ENCODE measurements at places on chromosomes 16 and 17.

- DNase-seq, result peak; percentile 37
Measured at GRCh38 chr17:82929676-82930042, 89.8 kb upstream of the ZNF750 start.

DNA sequence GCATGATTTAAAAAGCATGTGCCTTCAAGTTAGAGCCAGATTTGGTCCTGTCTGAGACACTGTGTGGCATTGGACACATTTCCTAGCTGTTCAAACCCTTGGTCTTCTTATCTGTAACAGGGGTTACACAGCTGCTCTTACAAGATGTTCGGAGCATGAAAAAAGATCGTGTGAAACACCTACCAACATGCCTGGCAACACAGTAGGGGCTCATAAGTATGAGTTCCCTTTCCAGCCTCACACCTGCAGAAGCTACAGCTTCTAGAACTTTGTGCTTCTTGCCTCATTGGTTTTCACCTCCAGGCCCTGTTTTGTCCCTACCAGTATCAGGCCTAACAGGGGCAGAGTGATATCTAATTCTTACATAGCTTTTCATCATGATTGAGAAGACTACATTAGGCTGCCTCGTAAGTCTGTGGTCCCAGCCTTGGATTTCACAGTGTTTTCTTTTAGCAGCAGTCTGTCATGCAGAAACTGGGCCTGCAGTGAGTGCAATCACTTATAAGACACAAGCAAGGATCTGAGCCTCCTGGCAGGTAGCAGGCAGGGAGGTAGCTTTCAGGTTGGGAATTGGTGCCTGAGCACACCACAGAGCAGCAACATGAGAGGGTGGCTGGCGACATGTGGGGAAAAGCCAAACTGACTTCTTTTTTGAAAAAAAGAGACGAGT, 78.8 kb downstream of the CCDC182 start:
- no peak for DNase-seq

- DNase-seq, result no peak
Measured at GRCh38 chr16:12253731-12254130, 277.2 kb downstream of the SNX29 start.

- no peak for DNase-seq
Measured at GRCh38 chr16:66728804-66729203, 22.6 kb downstream of the DYNC1LI2 start.

DNA sequence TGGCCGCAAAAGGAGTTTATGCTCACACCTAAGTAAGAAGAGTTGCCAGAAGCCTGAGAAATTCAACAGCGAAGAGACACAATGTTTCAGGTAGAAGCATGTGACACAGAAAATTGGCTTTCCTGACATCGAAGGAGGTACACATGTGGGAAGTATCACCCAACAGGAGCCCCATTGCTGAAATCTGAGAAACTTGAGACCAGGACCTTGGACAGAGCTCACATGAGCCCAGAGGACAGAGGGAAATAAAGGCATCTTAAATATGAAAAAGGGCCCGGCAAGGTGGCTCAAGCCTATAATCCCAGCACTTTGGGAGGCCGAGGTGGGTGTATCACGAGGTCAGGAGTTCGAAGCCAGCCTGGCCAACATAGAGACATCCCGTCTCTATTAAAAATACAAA, 304.1 kb upstream of the C16orf82 start:
- DNase-seq, result no peak

- peak; percentile 78 for DNase-seq
Measured at GRCh38 chr16:23148513-23149266, 562 bp downstream of the USP31 start.

GRCh38 chr17:41417576-41418015, 6.8 kb downstream of the KRT37 start:
- no peak for DNase-seq

- no peak for DNase-seq
Measured at GRCh38 chr17:78496311-78496710, 80.9 kb downstream of the DNAH17 start.

DNA sequence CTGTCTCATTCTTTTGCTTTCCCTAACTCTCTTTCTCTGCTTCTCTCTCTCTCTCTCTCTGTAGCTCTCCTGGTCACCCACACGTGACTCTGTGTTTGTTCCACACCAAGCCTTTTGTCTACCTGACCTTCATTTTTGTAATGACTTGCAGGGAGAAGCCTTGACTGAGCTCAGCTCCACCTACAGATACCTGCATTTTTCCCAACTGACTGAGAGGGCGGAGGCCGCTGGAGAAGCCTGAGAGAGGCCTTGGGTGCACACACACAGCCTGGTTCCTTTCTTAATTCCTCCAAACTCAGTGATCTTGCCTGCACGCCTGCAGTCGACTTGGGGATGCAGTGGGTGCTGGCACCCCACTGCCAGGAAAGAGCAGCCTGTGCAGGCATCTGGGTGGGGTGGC, 68.8 kb downstream of the LYRM1 start:
- DNase-seq, result no peak

GRCh38 chr16:740459-740763, 386 bp downstream of the CIAO3 start:
- no peak for DNase-seq

GRCh38 chr17:8712698-8713097, 31.9 kb downstream of the CCDC42 start:
- no peak for DNase-seq

DNA sequence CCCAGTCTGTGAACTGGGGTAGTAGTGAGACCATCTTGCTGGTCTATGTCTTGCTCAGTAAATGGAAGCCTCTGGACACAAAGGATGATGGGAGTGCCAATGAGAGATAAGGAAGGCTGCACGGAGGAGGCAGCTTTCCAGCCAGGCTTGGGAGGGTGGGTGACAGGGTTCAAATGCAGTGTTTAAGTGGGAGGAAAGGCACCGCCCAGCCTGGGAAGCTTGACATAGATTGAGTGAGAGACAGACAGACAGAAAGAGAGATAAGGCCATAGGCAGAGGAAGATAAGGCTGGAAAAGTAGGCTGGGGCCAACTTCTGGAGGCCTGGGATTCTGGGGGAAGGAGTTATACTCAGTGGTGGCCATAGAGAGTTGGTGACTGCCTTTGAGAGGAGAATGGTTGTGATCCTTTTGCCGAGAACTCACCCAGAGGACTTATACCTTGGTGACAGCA, 7.2 kb upstream of the COL1A1 start:
- no peak for DNase-seq

DNA sequence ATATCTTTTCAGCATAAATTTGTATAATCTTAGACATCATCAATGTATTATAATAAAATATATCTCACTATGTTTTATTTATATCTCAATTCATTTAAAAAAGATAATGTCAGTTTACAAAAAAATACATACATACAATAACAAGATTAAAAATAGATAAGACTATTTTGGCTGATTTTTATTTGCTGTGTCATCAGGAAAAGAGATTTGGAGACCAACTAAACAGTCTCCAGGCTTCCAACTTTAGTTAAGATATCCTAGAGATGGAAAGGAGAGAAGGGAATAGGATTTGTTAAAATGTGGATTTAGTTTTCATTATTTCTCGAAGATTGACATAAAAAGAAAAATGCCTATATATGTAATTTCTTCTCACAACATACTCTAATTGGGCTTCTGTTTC, 433.8 kb upstream of the TOM1L1 start:
- DNase-seq, result no peak

- DNase-seq, result no peak
Measured at GRCh38 chr17:76556765-76557367, 17.0 kb downstream of the PRCD start.

DNA sequence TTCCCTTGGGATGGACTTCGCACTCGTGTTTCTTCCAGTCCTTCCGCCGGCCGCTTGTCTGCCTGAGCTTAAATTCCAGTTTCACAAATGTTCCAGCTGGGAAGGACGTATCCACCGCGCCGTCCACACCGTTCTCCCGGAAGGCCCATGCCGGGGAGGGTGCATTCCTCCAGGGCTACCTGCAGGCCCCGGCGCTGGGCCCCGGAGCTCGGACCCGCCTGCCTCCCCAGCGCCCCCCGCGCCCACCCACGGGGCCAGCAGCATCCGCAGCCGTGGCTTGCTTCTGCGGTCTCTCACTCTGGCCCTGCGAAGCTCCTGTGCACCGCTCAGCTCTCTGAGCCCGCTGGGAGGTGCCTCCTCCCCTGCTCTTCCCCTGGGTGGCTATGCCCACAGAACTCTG, 2084.1 kb downstream of the TP53TG3F start:
- no peak for DNase-seq

GRCh38 chr16:85416228-85417109, 196.7 kb upstream of the GSE1 start:
- DNase-seq, result peak; percentile 79

DNA sequence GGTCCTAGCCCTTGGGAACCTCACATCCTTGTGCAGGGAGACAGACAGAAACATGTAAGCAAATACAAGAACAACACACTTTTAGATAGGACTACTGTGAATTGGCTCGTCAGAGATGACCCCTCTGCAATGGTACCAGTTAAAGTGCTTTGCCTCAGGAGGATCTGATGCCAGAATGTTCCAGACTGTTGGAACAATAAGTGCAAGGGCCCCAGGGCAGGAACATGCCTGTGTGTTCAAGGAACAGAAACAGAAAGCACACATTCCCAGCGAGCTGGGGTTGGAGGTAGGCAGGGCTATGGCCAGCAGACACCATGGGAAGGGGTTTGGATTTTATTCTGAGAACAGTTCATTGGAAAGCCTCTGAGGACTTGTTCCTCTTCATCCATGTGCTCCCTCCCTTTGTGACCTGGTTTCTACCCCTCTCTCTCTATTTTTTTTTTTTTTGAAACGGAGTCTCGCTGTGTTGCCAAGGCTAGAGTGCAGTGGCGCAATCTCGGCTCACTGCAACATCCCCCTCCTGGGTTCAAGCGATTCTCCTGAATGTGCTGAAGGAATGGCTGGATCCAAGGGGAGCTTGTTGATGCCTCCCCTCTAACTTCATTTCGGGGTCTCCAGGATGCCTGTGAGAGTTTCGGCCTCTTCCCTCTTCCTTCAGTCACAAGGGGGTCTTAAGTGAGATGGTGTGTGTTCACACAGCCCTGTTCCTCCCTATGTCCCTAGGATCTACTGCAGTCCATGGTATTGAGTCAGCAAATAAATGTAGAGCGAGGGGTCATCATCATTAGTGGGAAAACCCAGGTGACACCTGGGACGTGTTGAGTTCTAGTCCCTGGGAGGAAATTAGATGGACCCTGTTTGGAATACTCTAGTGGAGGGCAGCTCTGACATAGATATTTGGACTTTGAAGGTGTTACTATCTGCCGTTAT, 6.4 kb downstream of the STAT5A start:
- no peak for DNase-seq

GRCh38 chr17:64096037-64096436, 33.9 kb downstream of the ERN1 start:
- DNase-seq, result no peak

DNA sequence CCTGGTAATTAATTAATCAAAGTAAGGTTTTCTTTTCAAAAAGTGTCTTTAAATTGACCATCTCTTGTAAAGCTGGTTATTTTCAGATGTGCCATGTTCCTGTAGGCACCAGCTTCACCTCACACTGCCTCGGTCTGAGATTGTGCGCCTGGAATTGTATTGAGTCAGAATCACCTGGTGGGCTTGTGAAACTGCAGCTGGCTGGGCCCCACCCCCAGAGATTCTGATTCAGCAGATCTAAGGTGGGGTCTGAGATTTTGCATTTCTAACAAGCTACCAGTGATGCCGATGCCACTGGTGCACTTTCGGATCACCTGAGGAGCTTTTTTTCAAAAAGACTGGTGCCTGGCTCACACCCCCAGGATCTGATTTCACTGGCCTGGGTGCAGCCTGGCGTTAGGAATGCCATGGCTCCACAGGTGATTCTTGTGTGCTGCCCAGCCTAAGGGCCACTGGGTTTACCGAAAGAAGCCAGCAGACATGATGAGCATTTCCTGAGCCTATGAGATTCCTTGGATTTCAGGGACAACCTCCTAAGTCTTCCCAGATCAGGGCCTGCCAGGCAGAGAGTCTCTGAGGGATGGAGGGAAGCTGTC, 59.2 kb upstream of the TOB1 start:
- DNase-seq, result no peak

DNA sequence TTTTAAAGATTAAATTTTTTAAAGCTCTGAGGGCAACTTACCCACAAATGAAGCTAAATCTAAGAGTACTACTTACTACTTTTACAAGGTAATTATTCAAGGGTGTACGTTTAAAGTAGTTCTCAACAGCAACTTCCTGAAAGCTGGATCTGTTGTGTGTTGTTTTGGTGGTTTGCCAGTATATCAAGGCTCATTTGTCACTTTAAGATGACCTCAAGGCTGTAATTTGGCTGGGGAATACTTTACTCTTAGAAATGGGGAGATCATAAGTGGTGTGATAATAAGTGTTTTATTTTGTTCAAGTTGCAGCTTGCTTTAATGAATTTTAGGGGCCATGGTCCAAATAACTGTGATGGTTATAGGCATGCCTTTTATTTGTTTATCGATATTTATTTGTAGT, 30.4 kb downstream of the AP2B1 start:
- no peak for DNase-seq

DNA sequence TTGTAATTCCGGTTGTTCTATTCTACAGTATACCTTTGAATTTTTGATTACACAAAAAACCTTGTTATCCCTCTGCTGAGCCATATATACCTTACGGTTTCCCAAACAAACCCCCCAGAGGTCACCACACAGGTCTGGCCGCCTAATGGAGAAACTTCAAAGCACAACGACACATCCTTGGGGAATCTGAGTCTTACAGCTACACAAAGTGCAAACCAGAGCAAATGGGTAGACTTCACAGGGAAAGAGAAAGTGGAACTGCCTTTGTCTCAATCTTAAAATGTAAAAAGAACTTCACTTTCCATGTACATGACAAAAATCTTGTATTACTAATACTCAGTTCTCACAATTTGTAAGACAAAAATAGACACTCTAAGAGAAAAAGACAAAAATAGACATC, 2.7 kb downstream of the FBXO31 start:
- DNase-seq, result no peak

- no peak for DNase-seq
Measured at GRCh38 chr17:6191405-6192324, 121.5 kb downstream of the WSCD1 start.

GRCh38 chr17:77097631-77098180, 43.1 kb upstream of the SEC14L1 start:
- DNase-seq, result no peak

GRCh38 chr17:10626390-10626789, 30.7 kb downstream of the MYH3 start:
- no peak for DNase-seq

DNA sequence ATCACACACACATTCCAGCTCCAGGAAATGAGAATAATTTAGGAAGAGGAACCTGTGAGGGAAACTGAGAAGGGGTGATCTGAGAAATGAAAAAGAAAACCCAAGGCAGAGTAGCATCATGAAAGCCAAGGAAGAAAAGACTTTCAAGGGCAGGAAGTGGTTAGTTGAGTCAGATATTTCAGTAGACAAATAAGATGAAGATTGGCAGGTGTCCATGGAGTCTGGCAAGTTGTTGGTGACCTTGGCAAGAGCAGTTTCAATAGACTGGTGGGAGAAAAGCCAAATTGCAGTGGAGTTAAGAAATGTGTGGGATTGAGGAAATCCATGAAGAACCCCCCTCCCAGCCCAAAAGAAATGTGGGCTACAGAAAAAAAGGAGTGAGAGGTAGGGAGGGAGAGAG, 10.7 kb downstream of the GNAO1 start:
- DNase-seq, result no peak

GRCh38 chr17:80573701-80574100, 29.1 kb downstream of the RPTOR start:
- no peak for DNase-seq

All from sciatic nerve (tissue), 2 donors.